Fibroblast of skin of right biceps (primary cell): ENCODE measurements at places on chromosomes 4 and X.
A peak's percentile ranks its signal among the peaks of the same experiment; 100 is the strongest.

DNA sequence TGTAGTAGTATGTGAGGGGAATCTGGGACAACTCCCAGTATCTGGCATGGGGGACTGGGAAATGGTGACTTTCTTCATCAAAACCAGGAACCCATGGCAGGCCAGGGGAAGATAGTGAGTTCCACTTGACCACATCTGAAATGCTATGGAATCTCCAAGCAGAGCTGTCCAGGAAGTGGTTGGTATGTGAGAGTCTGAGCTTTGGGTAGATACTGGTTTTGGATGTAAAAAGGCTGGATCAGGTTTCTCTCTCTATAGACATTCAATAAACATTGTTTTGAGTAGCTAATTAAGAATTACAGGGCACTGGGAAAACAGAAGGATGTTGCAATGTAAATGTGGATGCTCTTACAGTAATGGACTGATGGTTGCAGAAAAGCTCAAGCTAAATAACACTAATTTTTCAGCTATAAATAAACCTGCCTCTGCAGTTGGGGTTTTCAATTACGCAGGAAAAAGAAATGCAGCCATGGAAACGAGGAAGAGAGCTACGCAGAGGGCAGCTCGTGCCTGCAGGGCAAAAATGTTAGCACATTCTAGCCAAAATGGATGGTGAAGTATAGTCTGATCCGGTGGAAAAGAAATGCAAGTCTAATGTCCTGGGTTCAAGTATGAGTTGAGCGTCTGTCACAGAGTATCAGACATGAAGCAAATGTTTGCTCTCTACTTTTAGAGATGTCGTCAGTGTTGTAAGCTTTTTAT is 13.4 kb upstream of the CHRNA9 start:
- DNase-seq: peak; percentile 75

DNA sequence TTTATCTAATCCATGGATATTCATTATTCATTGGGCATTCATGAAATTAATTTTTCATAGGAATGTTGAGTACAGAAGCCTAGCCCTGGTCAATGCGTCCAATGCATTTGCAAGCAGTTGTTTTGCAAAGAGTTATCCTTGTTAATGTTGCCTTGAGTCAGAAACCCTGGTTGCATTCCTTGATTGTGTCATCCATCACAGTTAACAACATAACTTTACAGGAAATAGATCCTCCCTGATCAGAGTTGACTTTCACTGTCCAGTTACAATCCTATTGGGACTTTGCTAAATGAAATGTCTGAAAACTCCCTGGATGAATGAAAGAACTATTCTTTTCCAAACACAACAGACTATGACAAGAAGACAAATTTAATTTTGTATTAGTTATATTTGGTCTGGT is 924.3 kb upstream of the SLIT2 start:
- DNase-seq: peak; percentile 27

- no peak for DNase-seq
These were observed 90.4 kb downstream of the ZC4H2 start for GRCh38 chrX:64885850-64886249.

DNA sequence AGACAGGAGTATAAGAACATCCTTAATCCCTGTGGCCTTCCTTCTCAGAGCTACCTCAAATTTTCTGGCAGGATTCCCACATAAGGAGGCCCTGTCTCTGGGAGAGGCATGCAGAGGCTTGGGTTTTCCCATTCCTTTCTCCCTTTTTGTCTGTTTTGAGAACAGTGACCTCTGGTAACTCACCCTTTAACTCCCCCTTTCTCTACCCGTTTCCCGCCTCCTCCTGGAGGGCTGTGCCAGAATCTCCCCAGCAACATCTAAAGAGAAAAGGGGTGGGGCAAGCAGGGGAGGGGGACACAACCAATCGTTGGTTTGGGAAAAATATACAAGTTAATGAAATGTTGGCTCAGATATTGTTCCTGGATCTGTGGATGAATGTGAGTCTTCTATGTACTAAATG is 303.7 kb upstream of the IRS4 start:
- DNase-seq: no peak

DNA sequence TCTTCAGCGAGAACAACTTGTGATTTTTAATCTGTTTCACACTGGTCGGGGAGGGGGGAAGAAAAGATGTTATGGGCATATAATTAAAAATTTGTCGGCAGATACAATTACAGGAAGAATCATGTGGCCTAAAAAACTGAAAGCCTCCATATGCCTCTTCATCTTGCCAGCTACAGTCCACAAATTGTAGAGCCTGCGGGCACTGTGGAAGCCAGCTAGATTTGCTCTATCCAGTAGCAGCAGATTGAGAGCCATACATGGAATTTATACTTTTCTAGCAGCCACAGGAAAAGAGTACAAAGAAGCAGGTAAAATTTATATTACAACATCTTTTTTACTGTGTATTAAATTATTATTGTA is 147.3 kb downstream of the TBL1X start:
- no peak for DNase-seq

DNA sequence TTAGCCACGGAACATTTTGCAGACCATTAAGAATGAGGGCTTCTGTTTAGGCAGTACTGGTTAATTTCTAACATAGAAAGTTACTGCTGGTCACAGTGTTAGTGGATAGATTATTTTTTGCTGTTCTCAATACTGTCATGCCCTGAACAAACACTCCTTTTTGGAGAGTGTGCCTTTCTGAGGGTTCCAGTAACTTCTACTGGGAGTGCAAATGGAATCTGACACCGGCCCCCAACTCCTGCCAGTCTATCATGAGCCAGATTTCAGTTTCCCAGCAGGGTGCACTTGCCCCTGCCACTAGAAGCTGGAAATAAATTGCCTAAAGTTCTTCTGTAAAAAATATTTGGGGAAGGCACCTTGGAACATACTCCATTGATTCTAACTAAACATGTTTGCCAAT is 224.4 kb upstream of the GPC4 start:
- DNase-seq: no peak

GRCh38 chr4:122826079-122826527 is 528 bp upstream of the FGF2 start:
- no peak for DNase-seq

GRCh38 chr4:2934077-2934812 is 29.0 kb downstream of the NOP14 start:
- peak; percentile 26 for DNase-seq

DNA sequence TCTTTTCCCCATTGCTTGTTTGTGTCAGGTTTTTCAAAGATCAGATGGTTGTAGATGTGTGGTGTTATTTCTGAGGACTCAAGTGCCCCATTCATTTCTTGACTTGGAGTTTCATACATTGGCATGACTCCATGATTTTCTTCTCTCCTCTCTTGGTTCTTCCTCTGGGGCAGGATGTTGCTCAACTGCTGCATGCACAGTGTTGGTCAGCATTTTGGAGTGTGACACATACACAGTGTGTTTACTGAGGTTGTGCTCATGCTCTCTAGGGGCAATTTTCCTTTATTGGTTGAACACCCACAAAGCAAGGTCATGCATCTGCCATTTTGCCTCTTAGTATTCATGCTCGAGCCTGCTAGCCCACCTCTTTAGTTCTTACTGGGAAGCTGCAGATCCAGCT is 1993.8 kb downstream of the ARAP2 start:
- DNase-seq: peak; percentile 61

- no peak for DNase-seq
These were observed 50.2 kb upstream of the TLR3 start for GRCh38 chr4:186018784-186019183.

GRCh38 chrX:135315864-135316263 is 6.6 kb downstream of the ETDC start:
- DNase-seq: no peak

GRCh38 chr4:119238068-119238722 is 25.7 kb downstream of the USP53 start:
- DNase-seq: no peak

DNA sequence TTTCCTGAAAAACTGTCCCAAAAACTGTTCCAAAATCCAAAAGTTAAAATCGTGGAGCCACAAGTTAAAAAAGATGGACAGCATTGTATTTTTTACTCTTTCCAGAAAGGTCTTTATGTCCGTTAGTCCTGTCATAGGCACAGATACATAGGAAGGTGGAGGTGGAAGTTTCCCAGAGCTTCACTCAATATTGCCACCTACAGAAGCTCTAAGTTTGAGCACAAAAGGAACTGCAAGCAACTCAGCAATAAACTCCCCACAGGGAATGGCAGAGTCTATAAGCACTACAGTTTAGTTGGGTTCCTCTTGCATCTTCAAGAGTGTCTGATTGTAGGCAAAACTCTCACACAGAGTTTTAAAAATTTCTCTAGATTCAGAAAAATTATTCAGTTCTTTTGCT is 22.0 kb upstream of the UGT2B4 start:
- no peak for DNase-seq
